ENCODE measurements at places on chromosomes 4 and X.

DNA sequence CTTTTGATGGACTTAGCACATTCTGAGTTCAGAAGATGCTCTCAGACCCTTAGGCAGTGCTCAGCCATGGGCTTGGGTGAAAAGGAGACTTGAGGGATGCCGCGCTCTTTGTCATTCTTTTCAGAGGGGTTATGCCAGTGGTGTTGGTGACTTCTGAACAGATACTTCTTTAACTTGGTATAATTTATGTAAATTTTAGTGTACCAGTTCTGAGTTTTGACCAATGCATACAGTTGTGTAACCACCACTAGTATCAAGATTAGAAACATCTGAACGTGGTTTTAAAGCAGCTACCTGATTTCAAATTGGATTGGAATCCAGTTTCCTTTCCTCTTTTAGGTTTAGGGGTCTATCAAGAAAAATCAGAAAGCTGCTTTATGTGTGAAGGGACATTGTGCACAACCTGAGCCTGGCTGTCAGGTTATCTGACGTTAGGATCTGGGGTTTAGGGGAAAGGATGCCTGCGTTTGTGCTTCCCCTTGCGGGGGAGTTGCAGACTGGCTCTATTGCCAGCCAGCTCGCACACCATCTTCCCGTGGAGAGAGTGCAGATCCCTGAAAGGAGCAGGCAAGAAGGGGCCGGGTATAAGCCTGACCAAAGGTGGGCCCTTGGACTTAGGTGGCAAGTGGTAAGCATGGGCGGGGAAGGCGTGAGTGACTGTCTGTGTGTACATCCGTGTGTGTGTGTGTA is 19.0 kb downstream of the SMS start:
- DNase-seq = no peak

GRCh38 chr4:48752726-48753125 is 27.4 kb downstream of the FRYL start:
- DNase-seq = no peak

DNA sequence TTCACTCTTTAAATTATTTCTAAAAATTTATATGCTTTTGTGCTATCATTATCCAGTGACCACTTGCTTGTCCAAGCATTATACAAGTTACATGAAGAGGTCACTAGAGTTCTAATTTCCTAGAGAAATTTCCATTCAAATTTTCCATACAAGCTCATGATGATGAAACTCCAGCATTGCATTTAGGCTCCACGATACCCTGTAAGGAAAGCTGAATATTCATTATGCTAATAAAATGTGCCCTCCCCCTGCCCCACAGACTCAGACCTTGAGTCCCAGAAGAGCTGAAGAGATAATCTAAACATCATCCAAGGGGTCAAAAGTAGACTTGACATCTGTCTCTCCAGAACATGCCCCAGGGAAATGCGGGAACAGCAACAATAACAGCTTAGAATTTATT is 19.6 kb upstream of the FAM156A start:
- DNase-seq = no peak

DNA sequence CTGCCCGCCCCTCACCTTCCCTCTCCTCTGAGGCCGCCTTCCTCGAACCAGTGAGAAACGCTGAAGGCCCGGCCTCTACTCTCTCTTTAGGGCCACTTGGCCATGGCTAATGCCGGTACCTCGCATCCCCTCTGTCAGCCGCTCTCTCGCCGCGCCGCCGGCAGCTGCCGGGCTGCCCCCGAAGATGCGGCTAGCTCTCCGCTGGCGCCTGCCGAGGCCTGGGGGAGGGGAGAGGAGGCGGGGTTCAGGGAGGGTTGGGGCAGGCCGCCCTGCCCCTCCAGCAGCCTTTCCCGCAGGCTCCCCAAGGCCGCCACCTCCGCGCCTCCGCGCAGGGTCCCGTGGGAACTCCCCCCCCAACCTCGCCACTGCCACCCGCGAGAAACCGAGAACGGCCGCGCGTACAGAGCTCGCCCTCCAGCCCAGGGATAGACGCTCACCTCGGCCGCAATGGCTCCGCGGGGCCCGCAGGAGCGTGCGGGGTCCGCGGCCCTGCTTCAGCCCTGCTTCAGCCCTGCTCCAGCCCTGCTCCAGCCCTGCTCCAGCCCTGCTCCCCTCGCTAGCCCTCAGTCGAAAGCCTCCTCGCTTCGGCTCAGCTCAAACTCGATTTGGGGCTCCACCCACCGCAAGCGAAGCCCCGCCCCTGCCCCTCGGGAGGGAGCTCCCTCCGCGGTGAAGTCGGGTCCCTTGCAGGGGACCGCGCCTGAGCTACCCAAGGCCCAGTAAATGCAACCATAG is at the start of gene HUWE1:
Gene HUWE1, minus strand, starts transcription at position 569 of the 735 bp plus-strand sequence. CDS start 32,612 bp downstream, outside the sequence.
- DNase-seq = peak; percentile 89

- DNase-seq = no peak
Measured at GRCh38 chrX:103418811-103419340, 42.5 kb downstream of the BEX3 start.

DNA sequence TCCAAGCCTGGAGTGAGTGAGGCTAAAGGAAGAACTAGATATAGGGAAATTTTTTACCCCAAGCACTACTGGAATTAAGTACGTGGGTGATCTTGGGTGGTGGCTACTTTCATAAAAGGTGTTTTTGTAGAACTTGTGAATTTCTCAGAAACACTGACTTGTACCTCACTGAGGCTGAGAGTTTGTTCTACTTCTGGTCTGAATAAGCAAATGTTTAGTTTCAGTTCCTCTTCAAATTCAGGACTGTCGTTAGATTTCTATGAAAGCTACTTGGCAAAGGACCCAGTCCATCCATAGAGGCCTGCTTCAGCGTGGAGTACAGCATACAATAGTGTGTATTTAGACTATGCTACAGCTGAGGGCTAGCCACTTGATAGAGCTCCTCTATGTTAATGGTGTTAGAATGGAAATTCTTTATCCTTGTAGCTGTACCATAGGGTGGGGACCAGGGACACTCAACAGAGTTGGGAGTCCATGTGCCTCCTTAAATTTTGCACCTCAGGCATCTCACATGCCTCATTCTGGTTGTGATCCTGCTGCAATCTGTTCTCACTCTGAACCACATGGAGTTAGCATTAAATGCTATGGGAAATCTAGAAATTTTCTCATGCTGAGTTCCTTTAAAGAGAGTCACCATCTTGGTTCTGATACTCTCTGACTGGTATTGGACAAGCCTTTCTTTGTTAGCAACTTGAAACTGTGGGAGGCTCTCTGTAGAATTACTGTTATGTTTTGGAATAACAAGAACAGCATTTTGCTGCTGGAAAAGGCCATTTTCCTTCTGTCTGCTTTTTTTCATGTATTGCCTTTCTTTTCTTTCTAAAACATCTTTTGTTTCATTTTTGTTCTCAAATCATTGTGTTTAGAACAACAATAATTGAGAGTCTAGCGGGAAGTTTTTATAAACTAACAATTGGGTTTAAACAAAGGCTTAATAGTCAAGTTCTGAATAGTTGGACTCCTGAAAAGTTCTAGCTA is 86.8 kb downstream of the PDGFRA start:
- peak; percentile 62 for DNase-seq
